Stimulated activated CD4-positive, alpha-beta T cell treated with anti-CD3 and anti-CD28 coated beads, Interleukin-1b, Interleukin-23, amount 100 ng/mL, for 4 hours (primary cell): ENCODE measurements at places on chromosomes 6 and 20.

- no peak for DNase-seq
Measured at GRCh38 chr6:112033791-112034615, 19.9 kb upstream of the CCN6 start.

DNA sequence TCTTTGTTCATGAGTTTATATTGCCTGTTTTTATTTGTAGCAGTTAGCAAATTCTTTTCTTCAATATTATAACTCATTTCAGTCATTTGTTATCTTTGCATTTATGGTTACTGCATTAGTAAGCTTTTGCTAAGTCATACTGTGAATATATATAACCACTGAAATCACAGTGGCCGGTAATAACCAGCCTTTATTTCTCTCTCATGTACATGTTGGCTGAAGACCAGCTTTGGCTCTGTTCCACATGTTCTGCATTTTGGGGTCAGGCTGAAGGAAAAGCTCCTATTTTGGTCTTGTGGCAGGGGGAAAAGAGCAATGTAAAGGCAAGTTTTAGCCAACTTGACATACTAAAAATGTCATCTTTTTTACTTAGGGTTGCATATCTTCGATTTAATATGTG is 276.3 kb downstream of the BCKDHB start:
- DNase-seq: no peak

- no peak for DNase-seq
Measured at GRCh38 chr6:140001821-140002341, 627.4 kb upstream of the CITED2 start.

DNA sequence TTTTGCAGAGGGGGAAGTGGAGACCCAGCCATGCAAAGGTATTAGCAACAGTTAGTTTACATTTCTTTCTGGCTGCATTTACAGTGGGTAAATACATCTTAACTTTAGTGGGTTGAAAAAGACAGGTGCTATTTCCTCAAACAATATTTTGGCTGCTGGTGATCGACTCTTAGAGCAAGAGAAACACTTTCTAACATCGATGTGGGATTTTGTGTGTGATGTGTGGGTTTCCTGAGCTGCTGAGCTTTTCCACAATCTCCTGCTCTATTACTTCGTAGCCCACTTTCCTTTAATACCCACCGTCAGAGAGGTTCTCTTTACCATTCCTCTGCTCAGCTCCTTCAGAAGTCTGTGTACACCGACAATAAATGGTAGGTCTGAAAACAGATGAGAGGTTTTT is 339.0 kb downstream of the NRN1 start:
- DNase-seq: no peak

DNA sequence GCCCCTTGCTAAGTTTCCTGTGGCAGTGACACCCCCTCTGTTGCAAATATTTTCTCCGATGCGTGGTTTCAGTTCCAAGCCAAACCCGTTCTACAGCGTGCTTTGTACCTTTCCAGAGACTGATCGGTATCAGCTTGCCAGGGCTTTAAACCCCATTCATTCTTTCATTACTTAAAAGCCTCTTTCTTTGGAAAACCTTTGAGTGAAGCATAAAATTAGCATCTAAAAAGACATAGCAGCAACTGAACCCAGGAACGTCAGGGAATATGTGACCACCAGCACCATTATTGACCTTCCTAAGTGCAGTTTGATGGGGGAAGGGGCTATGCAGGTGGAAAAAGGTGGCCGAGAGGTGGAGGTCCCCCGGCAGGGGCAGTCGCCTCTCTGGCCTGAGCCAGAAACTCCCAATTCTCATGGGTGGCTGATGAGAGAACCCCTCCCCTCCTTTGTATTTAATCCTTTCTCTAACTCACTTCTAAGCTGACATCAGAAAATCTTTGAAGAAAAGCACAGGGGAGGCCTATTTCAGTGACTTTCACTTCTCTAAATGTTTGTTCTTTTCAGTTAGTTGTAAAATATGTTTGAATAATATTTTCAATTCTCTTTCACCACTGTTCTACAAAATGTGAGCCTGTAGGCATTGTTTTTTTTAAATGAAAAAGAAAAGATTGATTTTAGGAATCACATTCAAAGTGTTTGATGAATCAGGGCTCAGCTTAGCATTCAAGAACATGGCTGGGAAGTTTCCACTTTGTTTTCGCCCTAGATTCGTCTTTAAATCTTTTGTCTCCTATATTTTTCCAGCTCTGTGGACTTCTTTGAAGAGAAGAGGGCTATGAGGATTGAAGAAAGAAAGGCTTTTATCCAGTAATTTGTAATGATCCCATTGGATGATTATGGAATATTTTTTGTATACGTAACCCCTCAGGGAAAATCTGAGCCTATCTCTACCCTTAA is 89.2 kb downstream of the RSPH3 start:
- no peak for DNase-seq

DNA sequence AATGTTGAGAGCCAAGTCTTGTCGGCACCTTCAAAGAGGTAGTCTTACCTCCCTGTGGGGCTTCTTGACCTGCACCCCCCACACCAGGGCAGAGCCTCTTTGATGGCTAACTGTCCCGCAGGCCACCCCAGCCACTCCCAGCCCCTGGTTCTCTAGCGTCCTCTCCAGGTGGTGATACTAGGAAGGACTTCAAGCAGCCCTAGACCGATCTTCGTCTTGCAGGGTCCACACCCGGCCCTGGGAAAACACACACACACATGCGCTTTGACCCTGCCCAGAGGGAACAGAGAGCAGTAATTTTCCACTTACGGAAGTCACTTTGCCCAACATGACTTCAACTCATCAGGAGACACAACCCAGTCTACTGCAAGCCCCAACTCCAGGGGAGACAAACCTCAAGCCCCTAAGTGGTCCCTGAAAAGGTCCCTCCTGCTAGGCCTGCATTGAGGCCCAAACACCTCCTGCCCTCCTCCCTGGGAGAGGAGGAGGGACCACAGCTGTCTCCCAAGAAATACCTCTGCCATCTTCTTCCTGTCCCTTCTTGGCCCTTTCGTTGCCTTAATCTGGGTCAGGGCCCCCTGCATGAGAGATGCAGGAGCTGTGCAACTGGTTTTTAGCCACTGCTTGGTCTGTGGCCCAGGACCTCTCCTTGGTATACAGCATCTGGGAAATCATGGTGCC is 2.9 kb upstream of the BPIFB1 start:
- DNase-seq: no peak

- DNase-seq: no peak
Measured at GRCh38 chr20:57259938-57260921, 6.2 kb downstream of the BMP7 start.

GRCh38 chr6:12973386-12973785 is 256.8 kb downstream of the PHACTR1 start:
- no peak for DNase-seq

GRCh38 chr20:38880952-38881735 is 45.1 kb upstream of the FAM83D start:
- DNase-seq: no peak

GRCh38 chr6:42010185-42010891 is 40.0 kb upstream of the TAF8 start:
- DNase-seq: no peak

- DNase-seq: no peak
Measured at GRCh38 chr6:158868122-158868480, 48.9 kb upstream of the EZR start.

GRCh38 chr6:144075187-144075586 is 20.2 kb downstream of the SF3B5 start:
- no peak for DNase-seq

DNA sequence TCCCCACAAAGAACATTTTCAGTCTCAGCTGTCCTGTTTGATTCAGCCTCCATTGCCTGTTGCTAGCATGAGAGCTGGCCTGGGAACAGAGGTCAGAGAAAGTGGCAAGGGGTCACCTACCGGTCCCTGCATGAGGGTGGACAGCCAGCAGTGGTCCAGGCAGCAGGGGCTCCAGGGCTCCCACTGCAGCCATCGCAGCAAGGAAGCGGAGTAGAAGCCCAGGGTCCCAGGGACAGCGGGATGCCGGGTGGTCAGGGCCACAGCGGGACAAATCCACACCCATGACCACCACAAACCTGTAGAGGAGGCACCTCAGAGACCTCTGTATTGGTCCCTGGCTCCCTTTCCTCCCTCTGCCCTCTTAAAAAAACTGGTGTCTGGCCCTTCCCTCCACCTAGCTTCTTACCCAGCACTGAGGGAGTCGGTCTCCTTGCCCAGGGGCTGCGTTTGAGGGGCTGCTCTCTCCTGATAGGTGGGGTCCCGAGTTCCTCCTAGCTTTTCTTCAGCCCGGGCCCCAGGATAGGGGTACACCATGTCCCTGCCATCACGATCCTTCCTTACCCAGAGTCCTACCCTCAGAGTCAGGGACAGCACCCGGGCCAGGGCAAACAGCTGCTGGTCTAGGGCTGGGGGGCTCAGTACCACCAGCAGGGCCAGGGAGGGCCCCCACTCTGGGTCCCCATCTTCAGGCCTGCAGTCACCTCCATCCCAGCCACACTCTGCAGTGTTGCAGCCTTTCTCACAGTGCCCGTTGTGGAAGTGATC is 8.4 kb upstream of the GPSM3 start:
- DNase-seq: no peak

DNA sequence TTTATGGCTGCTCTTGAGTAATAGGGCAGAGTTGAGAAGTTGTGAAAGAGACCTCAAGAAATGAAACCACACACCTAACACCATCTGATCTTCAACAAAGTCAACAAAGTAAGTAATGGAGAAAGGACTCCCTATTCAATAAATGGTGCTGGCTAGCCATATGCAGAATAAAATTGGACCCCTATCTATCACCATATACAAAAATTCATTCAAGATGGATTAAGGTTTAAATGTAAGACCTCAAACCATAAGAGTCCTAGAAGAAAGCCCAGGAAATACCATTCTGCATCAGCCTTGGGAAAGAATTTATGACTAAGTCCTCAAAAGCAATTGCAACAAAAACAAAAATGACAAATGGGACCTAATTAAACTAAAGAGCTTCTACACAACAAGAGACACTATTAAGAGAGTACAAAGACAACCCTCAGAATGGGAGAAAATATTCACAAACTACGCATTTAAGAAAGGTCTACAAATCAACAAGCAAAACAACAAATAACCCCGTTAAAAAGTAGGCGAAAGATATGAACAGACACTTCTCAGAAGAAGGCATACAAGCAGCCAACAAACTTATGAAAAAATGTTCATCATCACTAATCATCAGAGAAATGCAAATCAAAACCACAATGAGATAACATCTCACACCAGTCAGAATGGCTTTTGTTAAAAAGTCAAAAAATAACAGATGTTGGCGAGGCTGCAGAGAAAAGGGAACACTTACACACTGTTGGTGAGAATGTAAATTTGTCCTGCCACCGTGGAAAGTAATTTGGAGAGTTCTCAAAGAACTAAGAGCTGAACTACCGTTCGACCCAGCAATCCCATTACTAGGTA is 4.0 kb downstream of the MAP3K5 start:
- no peak for DNase-seq

DNA sequence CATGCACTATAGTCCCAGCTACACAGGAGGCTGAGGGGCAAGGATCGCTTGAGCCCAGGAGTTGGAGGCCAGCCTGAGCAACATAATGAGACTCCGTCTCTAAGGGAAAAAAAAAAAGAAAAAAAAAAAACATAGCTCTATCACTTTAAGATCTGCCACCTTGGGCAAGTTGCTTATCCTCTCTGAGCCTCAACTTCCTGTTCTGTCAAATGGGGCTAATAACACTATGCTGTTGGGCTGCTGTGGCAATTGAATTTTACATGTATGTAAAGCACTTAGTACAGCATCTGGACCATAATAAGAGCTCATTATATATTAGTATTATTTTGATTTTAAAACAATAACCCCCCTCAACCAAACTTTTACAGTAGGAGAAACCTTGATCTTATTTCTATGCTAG is 141.5 kb downstream of the ATXN1 start:
- DNase-seq: no peak

GRCh38 chr20:42986143-42986773 is 203.4 kb downstream of the PTPRT start:
- DNase-seq: no peak

- no peak for DNase-seq
Measured at GRCh38 chr6:28212510-28213212, 12.4 kb upstream of the ZSCAN9 start.

DNA sequence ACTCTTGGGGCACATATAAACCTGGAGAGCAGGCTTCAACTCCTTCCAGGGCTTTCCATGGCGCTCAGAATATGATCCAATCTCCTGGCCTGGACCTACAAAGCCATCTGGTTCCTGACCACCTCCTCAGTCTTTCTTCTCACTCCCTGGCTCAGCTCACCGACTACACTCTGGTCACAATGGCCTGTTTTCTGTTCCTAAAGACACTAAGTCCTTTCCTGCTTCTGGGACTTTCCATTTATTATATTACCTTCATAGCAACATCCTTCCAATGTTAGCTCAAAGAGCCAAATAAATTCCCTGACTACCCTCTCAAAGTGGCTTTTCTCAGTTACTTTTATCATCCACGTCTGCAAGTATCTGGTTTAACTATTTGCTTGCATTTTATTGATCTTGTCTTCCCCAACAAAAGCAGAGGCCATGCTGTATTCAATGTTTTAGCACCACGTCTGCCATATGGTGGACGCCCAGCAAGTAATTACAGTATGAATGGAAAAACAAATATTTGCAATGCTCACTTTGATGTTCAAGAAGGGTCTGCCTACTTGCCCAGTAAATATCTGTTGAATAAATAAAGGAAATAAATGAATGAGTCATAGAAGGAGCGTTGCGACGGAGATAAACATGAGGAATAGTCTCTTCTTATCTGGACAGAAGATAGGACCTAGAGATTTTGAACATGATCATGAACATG is 328.4 kb downstream of the ESR1 start:
- DNase-seq: no peak

DNA sequence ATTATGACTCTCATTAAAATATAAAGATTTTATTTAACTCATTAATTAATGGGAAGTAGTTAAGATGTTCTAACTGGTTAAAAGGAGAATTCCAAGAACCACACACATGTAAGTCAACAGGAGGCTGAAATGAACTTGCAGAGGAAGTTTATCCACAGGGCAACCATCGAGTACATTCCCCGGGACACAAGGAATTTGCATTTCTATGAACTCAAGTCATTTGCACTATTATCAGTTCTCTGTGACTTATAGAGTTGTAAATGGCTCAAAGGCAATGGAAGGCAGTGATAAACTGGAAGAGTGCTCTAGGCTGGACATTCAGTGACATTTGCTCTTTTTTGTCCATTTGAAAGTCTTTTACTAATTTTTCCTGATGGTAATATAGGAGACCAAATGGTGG is 97.4 kb downstream of the SNX5 start:
- no peak for DNase-seq

GRCh38 chr20:19626896-19627295 is 131.2 kb upstream of the RIN2 start:
- DNase-seq: no peak

- no peak for DNase-seq
Measured at GRCh38 chr6:14126191-14126590, 8.6 kb downstream of the CD83 start.

GRCh38 chr20:41655962-41656618 is 37.9 kb upstream of the CHD6 start:
- no peak for DNase-seq

DNA sequence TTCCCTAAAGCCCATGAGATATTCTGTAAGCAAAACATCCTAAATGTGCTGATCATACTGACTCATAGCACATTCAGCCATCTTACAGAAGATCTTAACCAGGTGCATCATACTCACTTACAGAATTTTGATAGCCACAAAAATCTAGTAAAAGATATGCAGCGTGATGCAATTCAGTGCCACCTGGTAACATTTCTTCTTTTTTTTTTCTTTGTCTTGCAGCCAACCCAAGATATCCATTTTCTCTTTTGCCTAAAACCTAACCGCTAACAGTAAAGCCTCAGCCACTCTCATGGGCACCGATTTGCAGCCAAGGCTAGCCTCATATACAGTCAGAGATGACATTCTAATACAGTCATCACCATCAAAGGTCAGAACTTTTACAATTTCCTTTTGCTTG is 293.3 kb downstream of the HACE1 start:
- no peak for DNase-seq
